Amniotic epithelial cell (primary cell): ENCODE measurements at places on chromosomes 5 and 9.

DNA sequence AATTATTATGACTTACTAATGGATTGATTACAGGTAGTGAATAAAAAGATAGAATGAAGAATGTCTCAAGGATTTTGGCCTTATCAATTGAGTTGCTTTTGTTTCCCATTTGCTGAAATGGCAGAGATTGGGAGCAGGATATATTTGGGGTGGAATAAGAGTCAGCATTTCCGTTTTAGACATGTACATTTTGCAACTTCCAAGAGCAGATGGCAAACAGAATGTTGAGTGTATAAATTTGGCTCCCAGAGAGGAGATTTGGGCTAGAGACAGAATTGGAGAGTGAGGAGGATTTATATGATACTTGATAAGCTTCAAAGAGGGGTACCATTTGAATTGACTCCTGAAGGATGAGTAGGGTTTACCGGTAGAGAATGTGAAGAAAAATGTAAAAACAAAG, 437.9 kb upstream of the PAPPA start:
- DNase-seq = no peak

DNA sequence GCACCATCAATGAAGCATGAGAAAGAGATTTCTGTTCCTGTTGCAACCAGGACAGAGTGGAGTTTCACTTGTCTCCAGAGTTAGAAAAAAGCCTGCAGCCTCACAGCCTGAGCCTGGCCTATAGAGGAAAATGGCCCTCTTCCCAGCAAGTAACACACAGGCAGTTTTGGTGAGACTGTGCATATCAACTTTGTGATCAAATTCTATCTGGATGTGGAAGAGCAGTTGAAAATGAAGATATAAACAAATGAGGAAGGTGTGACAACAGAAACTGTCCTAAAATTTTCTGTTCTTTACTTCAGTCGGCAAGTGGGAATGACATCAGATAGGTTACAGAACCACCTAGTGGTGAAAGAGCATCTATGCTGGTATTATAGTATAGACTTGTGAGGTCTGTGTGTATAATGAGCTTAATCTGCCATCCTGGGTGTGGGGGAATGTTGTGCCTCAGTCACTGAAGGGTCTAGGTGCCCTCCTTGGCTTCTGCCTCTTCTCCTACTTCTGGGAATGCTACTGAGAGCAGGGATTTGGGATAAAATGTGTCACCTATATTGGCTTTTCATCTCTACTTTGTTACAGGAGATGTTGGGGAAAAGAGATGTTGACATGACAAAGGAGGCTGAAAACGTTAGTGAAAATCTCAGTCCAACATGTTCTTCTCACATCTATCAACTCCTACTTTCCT, 28.2 kb downstream of the YIPF5 start:
- peak; percentile 71 for DNase-seq

DNA sequence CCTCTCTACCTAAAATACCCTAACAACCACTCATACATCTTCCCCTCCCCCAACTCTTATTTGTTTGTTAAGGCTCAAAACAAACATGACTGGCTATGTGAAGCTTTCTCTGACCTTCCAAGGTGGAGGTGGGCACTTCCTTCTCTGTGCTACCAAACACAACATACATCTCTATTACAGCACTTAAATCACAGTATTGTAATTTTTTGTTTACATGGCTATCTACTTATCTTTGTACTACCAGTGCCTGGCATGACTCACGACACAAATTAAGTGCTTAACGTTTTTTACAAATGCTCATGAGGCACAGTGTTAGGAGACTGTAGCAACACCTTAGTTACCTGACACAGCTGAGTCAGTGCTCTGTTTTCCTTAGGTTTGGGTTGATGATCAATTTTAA, 18.6 kb downstream of the HOMER1 start:
- DNase-seq = peak; percentile 81

DNA sequence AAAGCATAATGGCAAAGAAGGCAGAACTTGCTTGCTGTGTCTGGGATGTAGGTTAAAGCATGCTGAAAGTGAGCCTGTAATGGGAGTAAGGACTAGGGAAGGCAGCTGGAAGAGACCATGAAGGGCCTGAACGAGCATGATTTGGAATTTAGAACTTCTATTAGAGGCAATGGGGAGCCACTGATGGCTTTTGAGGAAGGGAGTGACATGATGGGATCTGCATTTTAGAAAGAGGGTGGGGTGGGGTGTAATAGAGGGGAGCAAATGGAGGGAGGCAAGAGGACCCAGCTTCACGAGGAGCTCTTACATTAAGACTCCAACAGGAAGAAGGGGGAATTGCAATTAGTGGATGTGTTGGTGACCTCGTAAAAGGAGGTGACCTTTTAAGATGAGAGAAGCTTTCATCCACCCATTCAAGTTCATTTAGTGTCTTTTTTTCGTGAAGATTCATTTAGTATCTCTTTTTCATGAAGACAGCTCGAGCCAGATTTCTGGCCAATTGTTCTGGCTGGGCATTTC, 13.6 kb upstream of the GABRP start:
- DNase-seq = no peak

DNA sequence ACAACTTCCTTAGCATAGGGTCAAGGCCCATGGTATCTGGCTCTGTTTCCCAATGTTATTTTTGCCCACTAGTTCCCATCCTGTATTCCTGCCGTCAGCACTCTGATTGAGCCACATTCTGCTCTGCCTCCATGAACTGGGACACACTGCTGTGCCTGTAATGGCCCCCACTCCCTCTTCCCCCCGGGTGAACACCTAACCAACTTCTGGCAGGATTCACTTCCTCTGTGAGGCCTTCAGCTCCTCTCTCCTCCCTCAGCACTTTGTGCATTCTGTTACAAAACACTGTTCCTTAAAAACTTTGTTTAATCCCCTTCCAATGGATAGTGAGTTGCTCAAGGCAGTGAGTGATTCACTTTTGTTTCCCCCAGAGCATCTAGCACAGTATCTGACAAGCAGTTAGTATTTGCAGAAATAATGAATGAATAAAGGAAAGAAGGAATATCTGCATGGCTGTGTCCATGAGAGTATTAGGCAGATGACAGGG, 183.6 kb downstream of the EFNA5 start:
- peak; percentile 91 for DNase-seq

DNA sequence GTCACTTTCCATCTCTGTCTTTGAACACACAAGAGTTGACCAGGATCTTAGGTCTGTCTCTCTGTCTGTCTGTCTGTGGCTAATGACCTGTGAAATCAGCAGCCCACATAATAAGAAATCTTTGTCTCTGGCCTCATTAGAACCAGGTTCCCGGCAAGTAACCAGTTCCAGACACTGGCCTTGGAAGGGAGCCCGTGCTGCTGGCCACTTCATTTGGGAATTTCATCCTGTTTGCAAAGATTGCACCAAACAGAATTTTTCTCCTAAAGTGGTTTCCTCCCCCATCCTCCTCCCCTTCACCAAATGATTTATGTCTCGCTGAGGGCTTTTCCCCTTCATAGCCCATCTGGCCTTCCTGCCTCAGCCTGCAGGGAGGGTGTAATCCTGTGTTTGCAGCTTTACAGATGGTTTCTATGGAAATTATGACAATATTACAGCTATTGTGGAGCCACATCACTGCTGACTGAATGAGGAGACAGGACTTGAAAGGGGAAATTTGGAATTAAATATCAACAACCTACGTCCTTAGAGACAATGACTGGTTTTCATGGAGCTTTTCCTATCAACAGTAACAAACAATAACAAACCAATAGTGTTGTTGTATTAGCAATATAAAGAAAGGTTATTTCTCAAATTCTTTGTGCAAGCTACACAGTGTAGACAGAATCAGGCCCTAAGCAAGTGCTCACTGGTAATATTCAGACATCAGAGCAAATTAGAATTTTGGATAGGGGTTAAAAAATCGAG, 25.7 kb downstream of the DPYSL3 start:
- peak; percentile 99 for DNase-seq

DNA sequence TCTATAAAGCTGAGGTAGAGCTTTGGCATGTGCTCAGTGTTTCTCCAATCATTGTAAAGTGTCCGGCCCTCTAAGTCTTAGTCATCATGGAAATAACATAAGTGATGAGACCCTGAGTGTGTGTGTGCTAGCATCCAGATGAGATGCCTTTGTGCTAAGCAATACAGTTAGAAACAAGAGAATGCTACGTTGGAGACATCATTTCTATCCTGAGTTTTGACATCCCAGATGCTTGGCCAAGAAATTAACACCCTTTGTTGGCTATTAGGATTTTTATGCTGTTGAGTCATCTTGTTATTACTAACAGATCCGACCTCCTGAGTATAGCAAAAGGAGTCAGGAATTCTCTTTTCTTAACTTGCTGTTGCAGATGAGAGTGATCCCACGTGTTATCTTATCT, 508.0 kb downstream of the GADD45G start:
- DNase-seq = peak; percentile 41

DNA sequence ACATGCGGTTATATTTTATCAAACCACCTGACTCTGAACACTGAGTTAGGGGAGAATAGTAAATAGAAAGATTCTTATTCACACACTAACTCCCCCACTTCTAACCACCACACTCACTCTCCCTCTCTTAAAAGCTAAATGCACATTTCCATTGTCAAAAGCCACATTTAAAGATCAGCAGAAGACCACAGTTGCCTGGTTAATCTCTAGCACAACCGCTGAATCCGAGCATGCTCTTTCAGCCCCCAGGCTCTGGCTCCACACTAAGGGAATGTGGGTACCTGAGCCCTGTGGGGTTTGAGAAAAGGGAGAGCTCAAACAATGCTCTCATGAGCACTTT, 35.7 kb downstream of the PFDN1 start:
- no peak for DNase-seq

- DNase-seq = no peak
These were observed 320.9 kb downstream of the CDK5RAP2 start for GRCh38 chr9:120259100-120259499.

DNA sequence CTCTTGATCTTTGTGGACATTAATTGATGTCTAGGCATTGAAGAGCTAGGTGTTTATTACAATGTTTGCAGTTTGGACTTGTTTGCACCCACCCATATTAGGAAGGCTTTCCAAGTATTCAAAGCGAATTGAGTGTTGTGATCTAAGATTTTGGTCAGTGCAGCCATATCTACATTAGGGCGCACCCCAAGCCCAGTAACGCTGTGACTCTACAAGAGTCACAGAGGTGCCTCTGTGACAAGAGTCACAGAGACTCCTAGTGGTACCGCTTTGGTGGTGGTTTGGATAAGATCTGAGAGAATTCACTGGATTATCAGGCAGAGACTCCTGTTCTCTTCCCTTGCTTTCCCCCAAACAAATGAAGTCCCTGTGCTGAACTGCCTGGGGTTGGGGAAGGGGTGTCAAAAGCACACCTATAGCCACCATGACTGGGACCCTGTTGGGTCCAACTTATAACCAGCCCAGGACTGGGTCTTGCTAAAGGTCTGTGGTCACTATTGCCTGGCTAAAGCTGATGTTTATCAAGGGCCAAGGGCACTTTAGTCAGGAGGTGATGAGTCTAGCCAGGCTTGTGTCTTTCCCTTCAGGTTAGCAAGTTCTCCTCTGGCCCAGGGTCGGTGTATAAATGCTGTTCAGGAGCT, 114.1 kb upstream of the RIOK2 start:
- peak; percentile 2 for DNase-seq

GRCh38 chr5:124550731-124551130, 195.7 kb downstream of the ZNF608 start:
- no peak for DNase-seq

GRCh38 chr5:96648593-96648992, 13.6 kb upstream of the CAST start:
- no peak for DNase-seq

DNA sequence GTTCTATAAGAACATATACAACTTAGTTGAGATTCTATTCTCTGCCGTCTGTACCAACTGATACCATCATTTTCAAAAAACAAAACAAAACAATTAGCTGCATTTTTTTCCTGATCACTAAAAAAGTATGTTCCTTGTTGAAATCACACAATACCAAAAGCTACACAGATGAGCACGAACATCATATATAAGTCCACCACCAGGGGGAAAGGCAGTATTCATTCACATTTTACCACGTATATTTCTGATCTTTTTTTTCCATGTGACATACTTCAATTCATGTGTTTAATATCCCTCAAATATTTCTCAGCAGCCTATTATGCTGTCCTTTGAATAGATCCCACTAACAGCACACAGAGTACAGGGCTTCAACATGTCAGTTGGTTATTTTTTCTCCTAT, 40.6 kb downstream of the IRX2 start:
- no peak for DNase-seq

DNA sequence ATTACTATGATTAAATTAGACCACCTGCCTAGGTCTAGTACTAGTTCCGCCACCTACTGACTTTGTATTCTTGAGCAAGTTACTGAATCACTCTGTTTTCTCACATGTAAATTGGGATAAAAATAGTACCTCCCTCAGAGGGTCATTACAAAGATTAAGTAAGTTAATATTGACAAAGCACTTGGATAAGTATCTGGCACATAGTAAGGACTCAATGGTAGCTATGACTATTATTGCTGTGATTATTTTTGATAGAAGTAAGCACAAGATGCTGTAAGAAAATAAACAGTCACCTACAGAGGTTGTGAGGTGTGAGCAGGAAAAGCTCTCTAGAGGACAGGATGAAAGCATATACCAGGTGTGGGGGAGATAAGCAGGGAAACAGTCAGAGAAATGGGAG, 173.1 kb upstream of the PAPPA start:
- no peak for DNase-seq

GRCh38 chr9:120432600-120432999, 147.4 kb downstream of the CDK5RAP2 start:
- no peak for DNase-seq

- DNase-seq = peak; percentile 81
These were observed 1219.3 kb upstream of the WWC1 start for GRCh38 chr5:167071981-167072610.

DNA sequence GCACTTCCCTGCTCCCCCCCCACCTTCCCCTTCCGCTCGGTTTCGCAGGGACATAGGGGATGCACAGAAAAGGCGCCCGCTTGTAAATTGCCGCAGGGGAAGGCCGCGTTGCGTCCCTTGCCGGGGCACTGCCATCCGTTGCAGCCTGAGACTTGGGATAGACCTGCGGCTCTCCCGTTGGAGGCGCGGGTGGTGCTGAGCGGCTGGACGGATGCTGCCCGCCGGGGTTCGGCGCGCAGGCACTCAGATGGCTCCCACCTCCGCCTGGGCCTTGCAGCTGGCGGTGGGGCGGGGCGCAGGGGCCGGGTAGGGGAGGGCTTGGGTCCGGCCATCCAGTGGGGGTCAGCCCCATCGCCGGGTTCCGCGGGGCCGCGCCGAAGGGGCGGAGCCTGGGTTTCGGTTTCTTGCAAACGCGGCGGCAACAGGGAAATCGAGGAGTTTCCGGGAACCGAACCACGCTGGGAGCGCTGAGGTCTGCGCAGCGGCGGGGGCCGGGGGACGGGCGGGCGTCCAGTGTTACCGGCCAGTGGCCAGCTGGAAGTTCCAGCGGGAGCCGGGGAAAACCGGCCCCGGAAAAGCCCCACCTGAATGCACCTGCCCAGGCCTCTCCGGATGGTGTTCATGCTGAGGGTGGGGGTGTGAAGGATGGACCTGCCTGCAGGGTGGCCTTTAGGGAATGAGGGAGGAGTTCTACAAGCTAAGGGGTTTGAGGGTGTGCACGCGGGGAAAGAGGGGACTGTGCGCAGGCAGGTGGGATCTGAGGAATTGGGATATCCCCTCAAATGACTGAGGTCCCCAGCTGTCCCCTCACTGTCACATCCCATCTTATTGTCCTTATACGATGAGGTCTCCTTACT, 6.3 kb upstream of the IRF1 start:
- peak; percentile 89 for DNase-seq
